Uterus (tissue), 4 donors: ENCODE measurements at places on chromosomes 16 and 17. TPM values are rescaled to one million over a fixed set of nuclear protein-coding genes. Genes with fewer than 3 reads are reported as not detected.

PAM16 gene
- 438 TPM for total RNA-seq

RASL10B gene
- 0.77 TPM for total RNA-seq

C16orf86 gene
- 5.3 TPM for total RNA-seq

DNA sequence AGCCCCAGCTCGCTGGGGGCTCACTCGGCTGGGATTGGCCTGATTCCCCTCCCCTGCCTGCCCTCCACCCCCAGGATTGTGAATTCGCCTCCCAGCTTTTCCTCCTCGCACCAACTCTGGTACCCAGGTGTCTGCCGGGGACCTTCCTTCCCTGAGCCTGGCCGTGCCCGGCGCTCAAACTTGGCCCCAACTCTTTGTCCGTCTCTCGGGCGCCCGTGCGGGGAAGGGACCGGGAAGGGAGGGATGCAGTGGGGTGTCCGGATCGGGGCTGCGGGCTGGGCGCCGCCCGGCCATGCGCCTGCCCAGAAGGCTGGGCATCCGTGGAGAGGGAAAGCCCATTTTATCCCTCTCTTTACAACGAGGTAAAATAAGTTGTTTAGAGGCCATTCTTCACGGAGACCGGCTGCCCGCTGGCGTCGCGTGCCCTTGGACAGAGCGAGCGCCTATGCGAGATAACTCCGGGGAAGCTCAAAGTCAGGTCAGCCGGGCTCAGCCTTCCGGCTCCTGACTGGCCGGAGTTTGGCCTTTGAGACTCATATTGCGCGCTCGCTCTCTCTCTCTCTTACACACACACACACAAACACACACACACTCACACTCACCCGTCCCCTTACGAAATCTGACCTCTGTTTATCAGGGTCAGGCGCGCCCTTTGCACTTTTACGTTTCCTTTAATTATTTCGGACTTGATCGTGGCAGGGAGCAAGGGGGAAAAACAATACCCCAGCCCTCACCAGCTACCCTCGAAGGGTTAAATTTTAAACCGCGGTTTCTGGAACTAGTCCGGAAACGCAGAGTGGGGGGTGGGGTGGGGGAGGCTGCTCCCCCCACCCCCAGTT, 774 bp upstream of the MAF start:
- peak overlapping the region; percentile 98 for H3K27ac ChIP-seq
- no peaks in the 10 kb centered on the region for H3K4me1 ChIP-seq

NKD1 gene
- total RNA-seq, result 4.1 TPM

DNA sequence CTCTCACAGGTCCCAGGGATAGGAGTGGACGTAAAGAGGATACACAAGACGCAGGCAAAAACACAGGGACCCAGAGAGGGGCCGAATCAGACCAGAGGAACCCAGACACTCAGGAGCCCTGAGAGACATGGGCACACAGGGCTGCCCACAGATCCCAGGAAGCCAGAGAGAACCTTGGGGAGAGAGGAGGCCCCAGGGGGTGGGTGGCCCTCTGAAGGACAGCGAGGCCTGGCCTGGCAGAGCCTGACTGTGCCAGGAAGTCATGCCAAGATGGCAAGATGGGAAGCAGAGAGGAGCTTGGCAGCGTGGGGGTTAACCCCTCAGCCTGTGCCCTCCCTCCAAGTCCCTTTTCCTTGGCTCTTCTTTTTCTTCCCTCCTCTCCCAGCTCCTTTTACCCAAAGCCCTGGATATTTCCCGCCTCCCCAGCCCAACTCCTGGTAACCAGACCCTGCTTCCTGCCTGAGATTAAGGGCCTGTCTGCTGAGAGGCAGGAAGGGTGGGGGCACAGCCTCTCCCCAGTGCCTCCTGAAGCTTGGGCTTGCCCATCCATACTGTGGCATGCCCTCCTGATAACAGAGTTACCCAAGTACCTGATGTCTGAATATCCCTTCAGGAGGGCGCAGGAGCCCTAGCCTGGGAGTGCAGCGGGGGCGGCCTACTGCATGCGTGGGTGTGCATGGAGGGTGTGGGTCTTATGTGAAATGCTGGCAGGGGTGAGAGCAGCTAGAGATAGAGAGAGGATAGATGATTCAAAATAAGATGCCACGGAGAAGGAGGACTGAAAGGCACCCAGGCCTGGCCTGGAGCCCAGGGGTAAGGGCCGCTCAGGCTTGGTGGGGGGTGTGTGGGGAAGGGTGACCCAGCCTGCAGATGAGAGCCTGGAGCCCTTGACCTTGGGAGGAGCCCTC, 6.0 kb upstream of the TBX21 start:
- no peaks in the 10 kb centered on the region for H3K27me3 ChIP-seq
- no peak overlapping the region for H3K27ac ChIP-seq
- no peak overlapping the region for H3K4me3 ChIP-seq
- no peaks in the 10 kb centered on the region for H3K4me1 ChIP-seq
- no peak for DNase-seq
- no peaks in the 10 kb centered on the region for H3K36me3 ChIP-seq

PYDC1 gene
- not detected for total RNA-seq

ALOX15 gene
- total RNA-seq, result 0.24 TPM

GRCh38 chr17:66445229-66445628, 142.8 kb downstream of the PRKCA start:
- no peaks in the 10 kb centered on the region for H3K4me1 ChIP-seq
- DNase-seq, result no peak
- no peaks in the 10 kb centered on the region for H3K27me3 ChIP-seq
- no peak overlapping the region for H3K4me3 ChIP-seq

- no peaks in the 10 kb centered on the region for H3K36me3 ChIP-seq
- H3K4me3 ChIP-seq, result no peak overlapping the region
- no peaks in the 10 kb centered on the region for H3K4me1 ChIP-seq
- DNase-seq, result no peak
- H3K27ac ChIP-seq, result no peak overlapping the region
These were observed 594.8 kb upstream of the CDH5 start for GRCh38 chr16:65771707-65772106.

PRSS53 gene
- total RNA-seq, result 2.4 TPM

DNA sequence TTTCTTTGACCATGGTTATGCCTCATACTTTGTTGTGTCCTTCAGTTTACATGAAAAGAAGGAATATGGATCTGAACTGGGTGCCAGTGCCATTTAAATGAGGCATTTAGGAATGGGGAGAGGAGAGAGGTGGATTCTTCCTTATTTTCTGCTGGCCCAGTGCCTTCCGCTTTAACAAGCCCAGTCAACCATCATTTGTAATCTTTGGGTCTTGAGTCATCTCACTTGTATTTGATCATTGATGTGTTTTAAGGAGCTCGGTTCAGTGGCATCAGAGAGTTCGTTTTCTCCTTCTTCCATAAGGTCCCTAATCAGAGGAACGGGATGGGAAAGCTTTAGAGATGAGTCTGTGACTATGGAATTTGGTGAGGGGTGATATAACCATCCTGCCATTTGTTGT, 334.9 kb downstream of the WWOX start:
- no peaks in the 10 kb centered on the region for H3K4me1 ChIP-seq
- H3K36me3 ChIP-seq, result no peaks in the 10 kb centered on the region
- no peak for DNase-seq
- H3K27ac ChIP-seq, result no peak overlapping the region
- H3K27me3 ChIP-seq, result no peaks in the 10 kb centered on the region

DNA sequence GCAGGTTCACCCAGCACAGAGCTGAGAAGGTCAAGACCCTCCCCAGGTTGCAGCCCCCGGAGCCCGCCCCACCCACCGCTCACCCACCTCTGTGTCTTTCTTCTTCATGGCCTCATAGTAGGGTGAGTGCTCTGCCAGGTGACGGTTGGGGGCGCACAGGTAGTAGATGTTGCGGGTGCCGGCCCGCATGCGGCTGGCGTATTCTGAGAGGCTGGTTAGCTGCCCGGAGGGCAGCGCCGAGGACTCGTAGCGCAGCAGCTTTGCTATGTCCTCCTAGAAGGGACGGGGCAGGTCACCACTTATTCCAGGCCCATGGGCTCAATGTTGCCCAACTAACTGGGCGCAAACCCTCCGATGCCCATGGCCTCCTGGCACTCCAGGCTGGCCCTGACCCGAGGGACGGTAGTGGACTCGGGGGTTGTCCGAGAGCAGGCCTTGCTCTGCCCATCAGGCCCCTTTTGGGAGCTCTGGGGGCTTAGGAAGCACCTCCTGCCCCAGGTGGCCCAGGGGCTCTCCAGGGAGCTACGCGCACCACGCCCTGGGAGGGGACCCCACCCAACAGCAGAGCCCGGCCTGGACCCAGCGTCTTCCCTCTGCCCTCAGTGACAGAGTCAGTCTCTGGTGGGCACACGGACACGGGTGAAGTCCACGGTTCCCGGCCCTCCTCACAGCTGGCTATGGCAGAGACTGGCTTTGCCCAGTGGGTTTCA, 9.9 kb downstream of the DNASE1 start:
- H3K27ac ChIP-seq, result no peak overlapping the region
- H3K4me1 ChIP-seq, result no peaks in the 10 kb centered on the region
- H3K4me3 ChIP-seq, result no peak overlapping the region
- no peaks in the 10 kb centered on the region for H3K36me3 ChIP-seq
- no peak for DNase-seq

MARVELD3 gene
- total RNA-seq, result 0.21 TPM

- H3K27ac ChIP-seq, result no peak overlapping the region
- H3K27me3 ChIP-seq, result no peaks in the 10 kb centered on the region
- no peak overlapping the region for H3K4me3 ChIP-seq
- no peaks in the 10 kb centered on the region for H3K36me3 ChIP-seq
- DNase-seq, result no peak
These were observed 2.7 kb upstream of the TANC2 start for GRCh38 chr17:62963296-62963695.

- no peaks in the 10 kb centered on the region for H3K4me1 ChIP-seq
- peak overlapping the region; percentile 79 for H3K27ac ChIP-seq
- H3K4me3 ChIP-seq, result no peak overlapping the region
These were observed 2.2 kb upstream of the CDH5 start for GRCh38 chr16:66364117-66364958.

GRCh38 chr16:87687126-87687910, 78.5 kb downstream of the KLHDC4 start:
- DNase-seq, result no peak
- no peak overlapping the region for H3K27ac ChIP-seq
- no peaks in the 10 kb centered on the region for H3K4me1 ChIP-seq
- H3K36me3 ChIP-seq, result no peaks in the 10 kb centered on the region

ENO3 gene
- total RNA-seq, result 2.8 TPM

YBX2 gene
- 4.4 TPM for total RNA-seq

GRCh38 chr17:57895382-57896060, 45.7 kb upstream of the MRPS23 start:
- H3K4me1 ChIP-seq, result peaks cover 70% of the 10 kb centered on the region
- DNase-seq, result peak; percentile 79
- H3K4me3 ChIP-seq, result no peak overlapping the region
- H3K27ac ChIP-seq, result peak overlapping the region; percentile 70

- peaks cover 6% of the 10 kb centered on the region for H3K4me1 ChIP-seq
- no peaks in the 10 kb centered on the region for H3K27me3 ChIP-seq
- H3K27ac ChIP-seq, result peak overlapping the region; percentile 81
These were observed 33.2 kb upstream of the MPHOSPH6 start for GRCh38 chr16:82203198-82203597.

- no peak for DNase-seq
- no peaks in the 10 kb centered on the region for H3K27me3 ChIP-seq
- H3K27ac ChIP-seq, result no peak overlapping the region
These were observed 42.5 kb upstream of the ABR start for GRCh38 chr17:1222321-1222720.

SHBG gene
- total RNA-seq, result 1.1 TPM

GRCh38 chr16:72362973-72363372, 191.0 kb upstream of the PMFBP1 start:
- no peak overlapping the region for H3K27ac ChIP-seq
- no peak for DNase-seq
- no peak overlapping the region for H3K4me3 ChIP-seq
- no peaks in the 10 kb centered on the region for H3K4me1 ChIP-seq
- no peaks in the 10 kb centered on the region for H3K36me3 ChIP-seq

DNA sequence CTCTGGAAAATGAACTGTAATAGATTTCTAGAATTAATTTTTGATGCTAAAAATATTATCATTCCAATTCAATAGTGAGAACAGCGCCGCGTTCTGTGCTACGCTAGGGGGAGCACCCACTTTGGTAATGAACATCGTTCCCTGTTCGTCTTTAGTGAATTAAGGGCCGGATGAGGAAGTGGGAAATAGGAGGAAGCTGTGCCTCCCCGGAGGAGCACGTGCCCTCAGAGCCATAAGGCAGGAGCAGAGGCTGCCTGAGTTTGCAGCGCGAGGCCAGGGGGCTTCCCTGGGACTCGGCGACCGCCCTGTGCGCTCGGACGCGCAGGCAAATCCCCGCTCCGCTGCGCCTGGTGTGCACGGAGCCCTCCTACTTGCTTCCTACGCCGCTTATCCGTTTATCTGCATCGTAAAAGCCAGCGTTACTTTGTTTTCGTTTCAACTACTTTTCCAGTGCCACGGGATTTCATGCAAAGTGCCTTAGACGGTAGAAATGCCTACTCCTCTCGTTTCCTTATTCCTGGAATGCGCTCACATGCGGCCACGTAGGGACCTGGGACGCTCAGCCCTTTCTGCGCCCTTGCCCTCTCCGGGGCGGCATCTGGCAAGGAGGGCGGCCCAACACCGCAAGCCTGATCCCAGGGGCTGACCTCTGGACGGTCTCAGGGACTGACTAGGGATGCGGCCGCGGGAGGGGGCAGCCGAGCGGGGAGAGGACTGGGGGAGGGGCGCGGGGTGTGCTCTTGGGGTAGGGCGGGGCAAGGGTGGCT, 76.4 kb downstream of the KCNJ12 start:
- no peak overlapping the region for H3K27ac ChIP-seq
- no peaks in the 10 kb centered on the region for H3K4me1 ChIP-seq
- DNase-seq, result peak; percentile 49
- no peaks in the 10 kb centered on the region for H3K27me3 ChIP-seq
- H3K36me3 ChIP-seq, result no peaks in the 10 kb centered on the region

- no peaks in the 10 kb centered on the region for H3K4me1 ChIP-seq
- no peaks in the 10 kb centered on the region for H3K36me3 ChIP-seq
- H3K27ac ChIP-seq, result no peak overlapping the region
- DNase-seq, result no peak
- no peak overlapping the region for H3K4me3 ChIP-seq
These were observed 2.0 kb downstream of the ERBB2 start for GRCh38 chr17:39701784-39702422.

CCL8 gene
- total RNA-seq, result 0.70 TPM

MMP2 gene
- total RNA-seq, result 130 TPM

DNA sequence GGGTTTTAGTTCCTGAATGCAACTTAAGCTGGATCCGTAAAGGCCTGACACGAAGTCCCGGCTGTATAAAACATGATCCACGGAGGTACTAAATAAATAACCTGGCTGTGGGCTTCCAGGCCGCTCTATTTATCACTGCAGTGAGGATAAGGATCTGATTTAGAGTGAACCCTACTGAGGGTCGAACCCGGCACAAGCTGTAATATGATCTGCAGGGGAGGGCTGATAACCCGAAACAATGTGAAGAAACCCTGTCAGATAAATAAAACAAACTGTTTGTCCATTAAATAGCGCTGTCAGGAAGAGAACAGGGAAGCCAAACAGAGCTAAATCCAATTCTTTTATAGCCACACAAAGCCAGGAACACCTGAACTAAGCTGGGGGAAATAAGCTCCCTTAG, 375.6 kb upstream of the SALL1 start:
- H3K4me3 ChIP-seq, result no peak overlapping the region
- H3K27me3 ChIP-seq, result no peaks in the 10 kb centered on the region
- no peaks in the 10 kb centered on the region for H3K4me1 ChIP-seq
- no peak overlapping the region for H3K27ac ChIP-seq

CACNG1 gene
- not detected for total RNA-seq
